ENCODE measurements at places on chromosomes 4 and X. TPM values are rescaled to one million over a fixed set of nuclear protein-coding genes. Genes with fewer than 3 reads are reported as not detected.

DNA sequence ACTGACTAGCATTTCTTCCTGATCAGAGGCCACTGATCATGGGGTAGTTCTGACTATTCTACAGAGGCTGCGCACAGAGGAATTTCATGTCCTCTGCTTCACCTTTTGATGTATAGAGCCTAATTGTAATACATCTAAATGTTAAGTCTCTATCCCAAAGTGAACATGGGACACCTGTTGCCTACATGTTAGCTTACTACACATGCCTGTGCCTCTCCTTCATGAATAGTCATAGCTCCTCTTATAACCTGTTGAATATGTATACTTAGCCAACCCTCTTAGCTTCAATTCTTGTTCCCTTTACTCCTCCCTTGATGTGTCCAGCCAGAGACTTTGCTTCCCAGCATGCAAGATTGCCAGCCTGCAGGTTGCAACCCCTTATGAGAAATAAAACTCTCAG, 9.6 kb upstream of the THOC2 start:
- DNase-seq, result no peak

DNA sequence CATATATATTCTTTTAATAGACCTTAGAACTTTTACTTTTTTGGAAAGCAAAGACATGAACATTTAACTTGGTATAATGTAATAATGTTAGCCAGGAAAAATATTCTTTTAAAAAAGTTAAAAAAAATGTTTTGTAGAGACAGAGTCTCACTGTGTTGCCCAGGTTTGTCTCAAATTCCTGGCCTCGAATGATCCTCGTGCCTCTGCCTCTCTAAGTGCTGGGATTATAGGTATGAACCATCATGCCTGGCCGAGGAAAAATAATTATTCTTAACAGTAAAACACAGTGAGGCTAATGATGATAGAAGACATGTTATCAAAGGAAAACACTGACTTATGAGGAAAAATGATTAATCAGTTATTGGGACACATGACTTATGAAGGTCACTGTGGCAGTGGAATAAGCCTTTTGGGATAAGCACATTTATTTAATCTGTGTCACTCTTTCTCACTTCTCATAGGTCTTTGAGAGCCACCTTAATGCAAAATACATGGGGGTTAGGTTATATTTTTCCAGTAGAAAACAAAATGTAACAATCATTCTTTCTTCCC, 6.0 kb upstream of the BMP2K start:
- DNase-seq, result no peak

DNA sequence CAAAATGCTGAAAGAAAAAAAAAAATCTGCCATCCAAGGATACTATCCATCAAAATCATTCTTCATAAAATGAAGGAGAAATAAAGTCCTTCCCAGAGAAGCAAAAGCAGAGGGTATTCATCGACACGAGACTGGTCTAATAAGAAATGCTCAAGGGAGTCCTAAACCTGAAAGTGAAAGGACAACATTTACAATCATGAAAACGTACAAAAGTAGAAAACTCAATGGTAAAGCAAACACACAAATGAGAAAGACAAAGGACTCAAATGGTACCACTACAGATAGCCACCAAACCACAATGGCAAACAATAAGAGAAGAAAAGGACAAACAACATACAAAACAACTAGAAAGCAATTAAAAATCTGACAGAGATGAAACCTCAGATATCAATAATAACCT, 41.0 kb downstream of the CD99L2 start:
- DNase-seq, result no peak

DNA sequence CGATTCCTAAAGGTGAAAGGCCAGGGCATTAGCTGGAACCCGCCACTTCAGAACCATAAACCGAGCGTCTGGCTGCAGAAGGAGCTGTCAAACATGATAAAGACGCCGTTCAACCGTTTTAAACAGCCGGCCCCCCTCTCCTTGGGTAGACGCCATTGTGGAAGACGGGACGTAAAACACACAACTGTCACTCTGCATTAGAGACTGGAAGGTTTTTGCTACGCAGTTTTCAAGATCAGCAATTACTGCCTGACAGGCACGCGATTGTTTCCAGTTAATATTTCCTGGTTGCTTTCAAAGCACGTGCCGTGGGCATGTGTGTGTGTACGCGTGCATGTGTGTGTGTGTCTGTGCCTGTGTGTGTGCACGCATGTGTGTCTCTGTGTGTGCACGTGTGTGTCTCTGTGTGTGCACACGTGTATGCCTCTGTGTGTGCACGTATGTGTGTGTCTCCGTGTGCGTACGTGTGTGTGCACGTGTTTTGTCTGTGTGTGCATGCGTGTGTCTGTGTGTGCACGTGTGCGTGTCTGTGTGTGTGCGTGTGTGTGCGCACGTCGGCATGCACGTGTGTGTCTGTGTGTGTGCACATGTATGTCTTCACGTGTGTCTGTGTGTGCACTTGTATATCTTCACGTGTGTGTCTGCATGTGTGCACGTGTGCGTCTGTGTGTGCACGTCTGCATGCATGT, 48.8 kb downstream of the SHOX start:
- DNase-seq, result no peak

- DNase-seq, result no peak
Measured at GRCh38 chrX:15321447-15321846, 6.0 kb upstream of the ASB11 start.

DNA sequence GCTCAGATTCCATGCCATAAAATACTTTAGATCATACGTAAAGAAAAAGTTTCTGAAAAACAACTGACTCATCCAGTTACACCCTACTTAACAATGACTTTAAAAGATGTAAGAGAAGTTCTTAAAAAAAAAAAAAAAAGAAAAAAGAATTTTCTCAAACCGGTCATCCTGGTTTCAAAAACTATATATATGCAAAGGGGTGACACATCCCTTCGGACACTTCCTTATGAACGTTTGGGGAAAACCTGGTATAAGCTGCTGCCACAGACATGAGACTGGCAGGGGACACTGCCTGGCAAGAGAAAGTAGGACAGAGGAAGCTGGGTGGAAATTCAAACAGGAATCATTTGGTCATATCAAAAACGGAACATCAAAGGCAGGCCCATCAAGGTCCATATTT, 81.2 kb upstream of the PRSS48 start:
- no peak for DNase-seq

The IL2 gene
- polyA plus RNA-seq, result not detected

GRCh38 chrX:118448273-118448783, 47.3 kb upstream of the DOCK11 start:
- no peak for DNase-seq

DNA sequence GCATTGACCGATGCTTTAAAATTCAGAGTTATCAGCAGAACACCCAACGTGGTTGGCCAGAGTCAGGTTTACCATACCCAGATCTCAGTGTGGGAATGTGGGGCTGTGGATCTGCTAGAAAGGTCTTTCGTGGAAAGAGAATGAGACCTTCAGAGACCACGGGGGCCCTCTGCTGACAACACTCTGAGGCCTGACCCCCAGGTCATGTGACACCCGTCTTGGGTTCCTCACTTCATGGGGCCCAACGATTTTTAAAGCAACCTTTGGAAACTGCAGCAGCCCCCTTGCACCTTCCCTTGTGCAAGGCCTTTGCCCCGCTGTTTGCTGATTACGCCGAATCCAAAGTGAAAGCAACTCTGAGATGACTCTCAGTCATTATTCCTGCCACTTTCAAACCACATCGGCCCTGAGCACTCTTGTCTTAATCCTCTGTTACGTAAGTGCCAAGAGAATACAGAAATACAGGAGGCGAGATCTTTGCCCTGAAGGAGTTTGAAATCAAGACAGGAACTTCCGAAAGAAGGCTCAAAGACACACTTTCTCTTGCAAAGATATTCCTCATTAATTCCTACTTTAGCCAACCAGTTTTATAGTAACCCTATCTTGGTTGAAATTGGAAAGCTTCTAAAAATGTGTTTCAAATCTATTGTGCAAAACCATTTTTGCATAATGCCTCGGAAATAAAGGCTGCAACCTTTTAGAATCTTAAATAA, 88.3 kb downstream of the EVC2 start:
- no peak for DNase-seq

DNA sequence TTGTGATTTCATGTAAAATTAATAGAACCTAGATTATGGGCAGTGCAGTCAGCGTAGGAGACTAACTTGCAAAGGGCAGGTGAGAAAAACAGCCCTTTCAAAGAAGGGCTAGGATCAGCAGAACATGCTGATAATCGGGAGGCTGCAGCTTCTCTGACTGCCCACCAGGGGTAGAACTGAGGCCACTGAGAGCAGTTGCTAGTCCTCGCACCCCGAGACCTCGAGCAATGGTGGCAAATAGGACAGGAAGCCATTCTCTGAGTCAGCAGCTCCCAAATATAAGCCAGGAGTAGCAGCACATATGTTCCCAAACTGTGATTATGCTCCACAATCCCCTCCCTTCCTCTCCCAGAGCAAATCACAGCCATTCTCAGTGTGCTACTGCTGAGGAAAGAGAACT, 186.5 kb downstream of the MSL3 start:
- no peak for DNase-seq

DNA sequence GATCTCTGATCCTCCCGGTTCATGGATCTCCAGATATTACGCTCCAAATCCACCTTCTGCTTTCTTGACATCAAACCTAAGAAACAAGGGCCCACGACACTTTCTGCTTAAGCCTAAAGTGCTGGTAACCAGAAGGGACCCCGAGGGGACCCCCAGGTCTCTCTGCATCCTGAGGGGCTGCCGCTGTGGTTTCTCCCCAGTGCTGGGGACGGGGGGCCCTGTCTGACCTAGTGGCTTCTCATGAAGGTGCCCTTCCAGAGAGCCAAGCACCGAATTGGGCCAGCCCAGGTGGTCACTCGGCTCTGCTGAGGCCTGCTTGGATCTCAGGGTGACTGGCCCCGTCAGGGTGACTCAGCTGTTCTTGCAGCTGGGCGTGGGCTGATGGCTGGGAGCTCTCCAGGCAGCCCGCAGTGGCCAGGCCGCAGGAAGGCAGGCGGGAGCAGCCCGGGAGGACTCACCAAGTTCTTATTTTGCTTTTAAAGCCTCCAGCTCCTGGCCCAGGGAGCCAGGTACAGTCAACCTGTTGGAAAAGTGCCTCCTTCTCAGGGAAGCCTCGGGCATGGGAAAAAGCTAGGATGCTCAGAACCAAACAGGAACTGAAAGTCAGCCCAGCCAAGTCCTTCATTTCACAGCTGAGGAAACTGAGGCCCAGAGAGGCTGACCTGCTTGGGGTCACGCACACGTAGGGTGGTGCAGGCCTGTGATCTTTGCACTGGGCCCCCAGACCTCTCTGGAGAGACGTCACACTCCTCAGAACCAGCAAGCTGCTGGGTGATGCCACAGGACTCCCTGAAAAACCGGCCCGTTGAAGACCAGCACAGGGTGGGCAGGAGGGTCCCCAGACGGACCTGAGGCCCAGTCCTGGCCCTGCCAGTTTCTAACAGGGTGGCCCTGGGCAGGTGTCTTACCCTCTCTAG, 16.7 kb downstream of the BLOC1S4 start:
- DNase-seq, result peak; percentile 85

DNA sequence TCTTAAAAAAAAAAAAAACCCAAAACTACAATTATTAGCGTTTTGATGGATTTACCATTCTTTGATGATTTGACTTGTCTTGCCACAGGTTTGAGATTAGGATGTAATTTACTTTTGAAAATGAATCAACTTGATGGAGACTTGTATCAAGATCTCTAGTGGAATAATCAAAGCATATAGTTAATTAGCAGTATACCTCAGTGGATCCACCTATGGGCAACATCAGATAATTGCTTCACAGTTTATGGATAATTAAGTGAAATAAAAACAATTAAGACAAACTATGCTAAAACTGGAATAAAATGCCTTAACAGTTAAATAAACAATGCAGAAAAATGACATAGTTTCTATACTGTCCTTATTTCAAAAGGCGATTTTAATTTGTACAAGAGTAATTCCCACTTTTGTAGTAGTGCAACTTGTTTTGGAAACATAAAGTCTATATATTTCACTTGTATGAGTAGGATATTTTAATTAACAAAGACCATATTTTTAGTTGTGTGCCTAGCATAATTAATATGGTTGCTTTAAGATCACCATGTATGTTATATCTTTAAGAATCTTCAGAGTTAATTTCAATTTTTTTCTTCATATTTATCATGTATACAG, 4.2 kb downstream of the CPEB2 start:
- DNase-seq, result peak; percentile 18

DNA sequence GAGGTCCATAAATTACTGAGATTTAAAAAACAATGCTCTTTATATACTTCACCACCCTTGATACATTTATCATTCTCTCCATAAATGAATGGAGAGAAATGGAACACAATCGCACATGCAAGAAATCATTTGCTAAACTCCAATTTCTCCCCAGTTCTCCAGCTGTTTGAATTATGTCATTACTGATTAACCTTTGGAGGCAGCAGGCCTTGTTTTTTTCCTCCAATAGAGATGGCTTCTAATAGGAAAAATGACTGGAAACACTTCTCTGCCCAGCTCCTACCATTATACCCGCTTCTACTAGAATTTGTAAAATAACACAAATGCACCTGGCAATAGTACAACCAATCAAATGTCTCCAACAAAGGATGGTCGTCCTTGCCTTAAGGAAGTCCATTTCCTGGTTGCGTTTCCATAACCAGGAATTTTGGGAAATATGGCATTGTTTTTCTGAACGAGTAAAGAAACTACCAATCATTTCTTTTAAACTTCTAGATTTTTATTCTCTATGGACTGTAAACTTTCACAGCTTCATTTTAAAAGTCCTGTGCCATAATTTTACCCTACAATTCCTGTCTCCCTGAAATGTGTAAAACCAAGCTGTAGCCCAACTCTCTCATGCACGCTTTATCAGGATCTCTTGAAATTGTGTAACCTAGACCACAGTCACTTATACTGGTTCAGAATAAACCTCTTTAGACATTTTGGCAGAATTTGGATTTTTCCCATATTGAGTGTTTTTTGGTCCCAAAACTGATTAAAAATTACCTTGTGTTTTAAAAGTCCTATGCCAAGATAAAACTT, 60.1 kb downstream of the APBB2 start:
- no peak for DNase-seq

The GALNTL6 gene
- not detected for polyA plus RNA-seq

All from kidney (tissue), 22 donors.